HAP-1 (cell line): ENCODE measurements at places on chromosomes 11 and 22.

- no peak for DNase-seq
These were observed 8.4 kb downstream of the MSANTD2 start for GRCh38 chr11:124791626-124792341.

DNA sequence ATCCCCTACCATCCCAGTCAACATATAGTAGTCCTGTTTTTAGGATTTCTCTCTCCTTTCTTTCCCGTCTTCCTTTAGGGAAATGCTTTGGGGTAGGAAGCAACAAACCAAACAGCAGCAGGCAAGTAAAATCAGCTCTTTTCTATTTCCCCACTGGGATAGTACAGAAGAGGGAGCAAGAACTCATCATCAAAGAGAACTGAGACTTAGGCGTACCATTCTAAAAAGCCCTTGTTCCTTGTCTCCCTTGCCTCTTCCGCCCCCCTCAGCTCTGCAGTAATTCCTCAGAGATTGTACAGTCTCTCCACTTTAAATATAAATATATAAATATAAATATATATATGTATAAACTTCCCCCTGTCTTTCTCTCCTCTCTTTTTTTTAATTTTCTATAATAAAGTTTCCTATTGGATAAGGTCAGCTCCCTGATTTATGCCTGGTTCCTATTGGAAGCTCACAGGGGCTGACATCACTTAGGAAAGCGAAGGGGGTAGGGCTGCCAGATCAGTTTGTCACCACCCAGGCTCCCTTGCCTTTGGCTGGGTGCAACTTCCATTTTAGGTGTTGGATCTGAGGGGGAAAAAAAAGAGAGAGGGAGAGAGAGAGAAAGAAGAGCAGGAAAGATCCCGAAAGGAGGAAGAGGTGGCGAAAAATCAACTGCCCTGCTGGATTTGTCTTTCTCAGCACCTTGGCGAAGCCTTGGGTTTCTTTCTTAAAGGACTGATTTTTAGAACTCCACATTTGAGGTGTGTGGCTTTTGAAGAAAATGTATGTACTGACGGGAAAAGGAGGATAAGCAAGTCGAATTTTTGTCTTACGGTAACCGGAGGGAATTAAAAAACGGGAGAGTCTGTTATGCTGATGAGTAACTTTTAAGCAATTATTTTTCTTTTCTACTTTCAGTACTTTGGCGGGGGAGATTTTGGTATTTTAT, at the start of gene CTNND1:
Gene CTNND1 (plus strand): TSS at position 502 of the 934 bp plus-strand sequence. CDS start 29,677 bp downstream, outside the sequence.
- DNase-seq: peak; percentile 89

DNA sequence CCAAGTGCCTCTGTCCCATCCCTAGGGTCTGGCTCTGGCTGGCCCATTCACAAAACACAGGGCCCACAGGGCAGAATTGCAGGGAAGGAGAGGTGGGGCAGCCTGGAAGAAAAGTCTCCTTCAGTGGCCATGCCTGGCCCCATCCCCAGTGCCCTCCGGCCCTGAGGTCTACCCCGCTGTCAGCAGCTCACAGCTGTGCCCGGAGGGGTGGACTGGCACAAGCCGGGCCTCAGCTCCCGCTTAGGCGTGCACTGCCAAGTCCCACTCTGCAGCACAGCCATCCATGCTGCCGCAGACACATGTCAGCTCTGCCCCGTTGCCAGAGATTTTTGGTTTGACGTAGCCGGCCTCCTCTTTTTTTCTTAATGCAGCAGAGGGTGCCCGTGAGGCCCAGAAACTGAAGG, 3.9 kb upstream of the SCN2B start:
- peak; percentile 75 for DNase-seq

- DNase-seq: no peak
These were observed 17.5 kb upstream of the SLC25A1 start for GRCh38 chr22:19195796-19196731.

- DNase-seq: no peak
These were observed 104.1 kb downstream of the PKNOX2 start for GRCh38 chr11:125268611-125269010.

DNA sequence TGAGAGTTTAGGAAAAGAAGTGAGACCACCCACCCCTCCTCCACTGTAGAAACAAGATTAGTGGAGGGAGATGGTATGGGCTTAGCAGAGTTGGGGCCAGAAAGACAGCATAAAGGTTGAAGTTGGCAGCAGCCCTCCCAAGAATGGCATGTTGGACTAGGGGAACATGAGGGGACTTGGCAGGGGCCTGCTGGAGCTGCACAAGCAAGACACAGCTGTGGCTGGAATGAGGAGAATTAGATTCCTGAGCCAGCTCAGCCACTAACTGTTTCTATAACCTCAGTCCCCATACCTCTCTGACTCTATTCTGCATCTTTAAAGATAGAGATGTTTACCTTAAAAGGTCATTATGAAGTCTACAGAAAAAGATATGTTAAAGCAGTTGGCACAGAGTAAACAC, 13.2 kb downstream of the MAP6 start:
- no peak for DNase-seq

GRCh38 chr11:77244277-77245027, 57.0 kb downstream of the GDPD4 start:
- no peak for DNase-seq

GRCh38 chr22:44179989-44180705, 578 bp upstream of the PARVG start:
- no peak for DNase-seq

- no peak for DNase-seq
These were observed 38.6 kb upstream of the LMO2 start for GRCh38 chr11:33930317-33931021.

DNA sequence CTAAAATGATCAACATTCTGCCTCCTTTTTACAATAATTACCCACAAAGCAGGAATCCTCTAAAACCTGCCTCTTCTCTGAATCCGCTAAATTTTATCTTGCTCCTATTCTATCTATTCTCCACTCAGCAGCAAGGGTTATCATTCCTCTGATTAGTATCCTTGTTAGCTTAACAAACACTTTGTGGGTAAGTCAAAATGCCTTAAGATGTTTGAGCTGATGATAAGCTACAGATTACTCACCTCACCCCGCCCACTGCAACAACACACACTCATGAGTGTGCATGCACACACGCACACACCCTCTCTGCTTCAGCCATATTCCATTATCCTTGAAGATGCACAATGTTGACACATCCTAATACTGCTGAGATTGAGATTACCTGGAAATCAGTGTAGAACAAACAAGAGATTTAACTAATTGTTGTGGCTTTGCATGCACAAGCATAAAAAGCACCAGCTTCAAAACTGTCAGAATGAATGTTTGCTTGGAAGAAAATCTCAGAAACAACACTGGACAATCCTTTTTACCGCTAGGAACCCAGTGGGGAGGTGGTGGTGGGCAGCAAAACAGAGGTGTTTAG, 130.9 kb downstream of the BBOX1 start:
- no peak for DNase-seq

GRCh38 chr11:94762208-94762607, 5.9 kb upstream of the AMOTL1 start:
- no peak for DNase-seq

GRCh38 chr11:36417154-36417553, 92.9 kb downstream of the TRAF6 start:
- no peak for DNase-seq

DNA sequence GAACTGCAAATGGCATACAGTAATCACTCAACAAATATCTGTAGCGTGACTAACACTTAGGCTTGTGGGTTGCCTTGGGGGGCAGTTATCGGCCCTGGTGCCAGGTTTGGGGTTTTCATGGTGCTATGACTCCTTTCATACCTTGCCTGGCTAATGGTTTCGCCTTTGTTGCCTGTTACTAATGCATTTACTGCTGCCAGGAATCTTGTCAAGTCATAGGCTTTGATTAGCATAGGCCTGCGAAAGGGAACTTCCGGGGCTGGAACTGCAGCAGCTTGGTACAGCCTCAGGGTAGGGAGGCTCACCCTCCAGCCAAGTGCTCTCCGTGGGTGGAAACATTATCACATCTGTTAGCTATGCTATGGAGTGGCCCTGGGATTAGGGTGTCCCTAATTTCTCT, 13.2 kb downstream of the SLC25A18 start:
- no peak for DNase-seq

- DNase-seq: no peak
These were observed 1.8 kb upstream of the RNF141 start for GRCh38 chr11:10542776-10543175.

DNA sequence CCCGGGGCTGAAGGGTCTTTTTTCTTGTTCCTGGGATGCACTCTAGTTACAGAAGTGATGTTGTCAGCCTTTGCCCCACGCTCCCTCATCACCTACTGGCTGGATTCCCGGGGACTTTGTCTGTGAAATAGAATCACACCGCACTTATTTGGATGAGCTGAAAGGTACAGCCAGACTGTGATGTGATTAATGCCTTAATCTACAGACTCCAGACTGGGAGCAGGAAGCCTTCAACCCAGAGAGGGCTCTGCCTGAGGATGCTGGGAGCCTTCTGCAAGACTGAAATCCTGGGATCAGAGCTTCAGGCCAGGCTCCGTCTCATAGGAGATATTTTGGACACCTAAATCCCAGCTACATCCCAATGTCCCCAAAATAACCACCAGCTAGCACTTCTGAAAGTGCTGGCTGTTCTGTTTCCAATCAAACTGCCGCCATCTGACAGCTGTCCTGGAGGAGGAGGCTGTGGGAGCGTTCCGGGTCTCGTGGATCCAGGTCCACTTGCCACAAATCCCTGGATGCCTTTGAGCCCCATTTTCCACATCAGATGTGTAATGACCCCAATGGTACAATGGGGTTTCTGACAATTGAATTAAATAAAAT, 688.5 kb downstream of the TBC1D22A start:
- DNase-seq: no peak

- no peak for DNase-seq
These were observed 50.3 kb upstream of the THY1 start for GRCh38 chr11:119473226-119473625.

- DNase-seq: no peak
These were observed 233.9 kb downstream of the FAT3 start for GRCh38 chr11:92458486-92458885.

GRCh38 chr11:132983641-132983978, 548.7 kb downstream of the OPCML start:
- DNase-seq: no peak

- DNase-seq: no peak
These were observed 10.7 kb downstream of the KCNJ5 start for GRCh38 chr11:128901653-128902514.

DNA sequence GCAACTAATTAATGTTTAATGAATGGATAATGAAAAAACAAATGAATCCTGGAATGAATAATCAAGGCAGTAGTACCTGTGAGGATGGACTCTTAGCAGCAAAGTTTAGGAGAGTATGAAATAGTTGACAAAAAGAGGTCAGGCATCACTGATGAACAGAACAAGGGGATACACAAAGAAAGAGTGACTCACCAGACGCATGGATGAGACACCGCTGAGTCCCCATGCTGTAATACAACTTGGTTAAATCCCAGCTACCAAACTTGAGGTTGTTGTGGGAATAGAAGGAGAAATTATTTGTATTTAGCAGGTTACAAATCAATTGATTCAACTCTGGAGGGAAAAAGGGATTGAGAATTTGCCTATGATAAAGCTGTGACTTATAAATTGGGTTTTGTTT, 976.9 kb upstream of the TENM4 start:
- DNase-seq: no peak

DNA sequence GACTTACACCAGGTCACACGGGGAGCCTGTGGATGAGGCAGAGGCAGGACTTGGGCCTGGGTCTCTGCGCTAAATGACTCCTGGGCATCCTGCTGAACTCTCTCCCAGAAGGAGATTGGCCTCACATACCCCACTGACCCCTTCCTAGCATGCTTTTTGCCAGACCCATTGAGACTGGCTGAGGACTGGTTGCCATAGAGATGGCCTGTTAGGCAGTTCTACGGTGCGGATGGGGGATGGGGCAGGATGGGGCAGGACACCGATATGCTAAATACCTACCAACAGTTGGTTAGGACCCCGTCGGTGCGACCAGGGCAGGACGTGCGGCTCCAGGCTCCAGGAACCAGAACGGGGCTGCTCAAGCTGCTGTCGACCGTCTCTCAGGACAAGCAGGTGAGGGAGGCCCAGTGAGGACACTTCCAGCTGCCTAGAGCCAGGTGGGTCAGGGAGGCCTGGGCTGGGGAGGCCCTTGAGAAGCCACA, at the start of gene TSGA10IP:
Gene TSGA10IP (plus strand): TSS at position 51 of the 482 bp plus-strand sequence. CDS start 196 bp downstream, at position 247.
- DNase-seq: no peak

GRCh38 chr11:1913271-1914060, 6.0 kb upstream of the TNNT3 start:
- DNase-seq: no peak

DNA sequence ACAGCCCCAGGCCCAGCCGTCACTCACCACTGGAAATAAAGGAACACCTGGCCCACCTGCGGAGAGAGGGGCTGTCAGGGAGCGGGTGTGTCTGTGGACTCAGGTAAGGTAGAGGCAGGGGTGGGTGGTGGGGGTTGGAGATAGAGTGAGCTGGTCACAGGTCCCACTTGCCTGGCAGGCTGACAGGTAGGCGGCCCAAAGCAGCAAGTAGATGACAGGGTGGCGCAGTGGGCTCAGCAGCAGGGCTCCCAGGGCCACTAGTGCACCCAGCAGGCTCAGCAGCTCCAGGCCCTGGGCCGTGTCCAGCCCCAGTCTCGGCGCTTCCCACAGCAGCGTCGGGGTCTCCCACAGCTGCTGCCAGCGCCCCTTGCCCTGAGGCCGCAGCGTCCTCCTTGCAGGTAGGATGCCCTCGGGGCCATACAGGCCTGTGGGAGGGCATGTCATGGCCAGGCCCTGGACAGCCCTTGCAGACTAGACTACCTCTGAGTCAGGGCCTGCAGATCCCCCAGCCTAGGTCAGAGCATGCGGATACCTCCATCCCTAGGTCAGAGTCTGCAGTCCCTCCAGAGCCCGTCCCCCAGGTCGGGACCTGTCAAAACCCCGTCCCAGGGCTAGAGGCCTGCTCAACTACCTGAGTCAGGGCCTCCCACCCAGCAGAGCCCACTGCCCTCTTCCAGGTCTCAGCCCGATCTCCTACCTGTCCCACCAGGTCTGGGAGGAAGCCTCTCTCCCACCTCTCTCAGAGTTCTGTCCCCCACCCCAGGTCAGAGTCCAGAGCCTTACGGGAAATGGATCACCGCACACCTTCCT, 686 bp downstream of the LMF2 start:
- DNase-seq: no peak

DNA sequence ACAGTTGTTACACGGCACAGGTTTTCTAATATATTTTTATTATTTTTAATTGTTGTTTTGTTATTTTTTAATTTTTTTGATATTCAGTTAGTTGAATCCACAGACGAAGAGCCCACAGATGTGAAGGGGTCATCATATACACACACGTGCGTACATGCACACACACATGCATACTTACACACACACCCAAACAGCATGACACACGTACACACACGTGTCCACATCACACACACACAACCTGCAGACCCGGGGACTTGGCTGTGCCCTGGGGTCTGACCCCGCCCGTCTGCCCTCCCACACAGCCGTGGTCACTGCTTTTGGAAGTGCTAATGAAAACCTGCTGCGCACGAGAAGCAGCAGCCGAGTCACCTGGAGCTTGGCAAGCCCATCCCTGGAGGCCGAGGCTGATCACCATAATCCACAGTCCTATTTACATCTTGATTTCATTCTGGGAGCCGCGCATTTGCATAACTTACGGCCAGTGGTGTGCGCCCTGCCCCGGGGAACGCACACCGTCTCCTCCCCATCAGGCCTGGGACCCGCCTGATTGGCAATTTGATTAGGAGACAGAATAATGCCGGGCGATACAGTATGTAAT, 110.3 kb downstream of the BRD1 start:
- no peak for DNase-seq
